Stimulated activated CD4-positive, alpha-beta T cell treated with anti-CD3 and anti-CD28 coated beads, TNF-alpha, amount 100 ng/mL, for 1 hour (primary cell): ENCODE measurements at places on chromosomes 3 and 15.

GRCh38 chr15:29792426-29793159 is 29.7 kb downstream of the TJP1 start:
- no peak for DNase-seq

DNA sequence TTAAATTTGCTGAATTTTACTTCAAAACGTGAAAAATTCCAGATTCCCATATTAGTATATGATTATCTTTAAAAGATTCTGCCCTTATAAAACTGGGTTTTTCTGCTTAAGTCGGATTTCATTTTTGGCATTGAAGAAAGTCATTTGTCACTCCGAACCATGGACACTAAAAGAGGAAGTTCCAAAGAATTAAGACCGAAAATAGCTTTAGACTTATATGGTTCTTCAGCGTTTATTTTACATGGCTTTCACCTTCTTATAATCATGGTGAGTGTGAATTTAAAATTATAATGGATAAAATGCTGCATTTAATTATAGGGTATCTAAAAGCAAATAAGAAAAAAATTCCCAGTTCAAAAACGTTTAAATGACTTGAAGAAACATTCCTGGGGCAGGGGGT is 1.0 kb downstream of the C3orf38 start:
- no peak for DNase-seq

DNA sequence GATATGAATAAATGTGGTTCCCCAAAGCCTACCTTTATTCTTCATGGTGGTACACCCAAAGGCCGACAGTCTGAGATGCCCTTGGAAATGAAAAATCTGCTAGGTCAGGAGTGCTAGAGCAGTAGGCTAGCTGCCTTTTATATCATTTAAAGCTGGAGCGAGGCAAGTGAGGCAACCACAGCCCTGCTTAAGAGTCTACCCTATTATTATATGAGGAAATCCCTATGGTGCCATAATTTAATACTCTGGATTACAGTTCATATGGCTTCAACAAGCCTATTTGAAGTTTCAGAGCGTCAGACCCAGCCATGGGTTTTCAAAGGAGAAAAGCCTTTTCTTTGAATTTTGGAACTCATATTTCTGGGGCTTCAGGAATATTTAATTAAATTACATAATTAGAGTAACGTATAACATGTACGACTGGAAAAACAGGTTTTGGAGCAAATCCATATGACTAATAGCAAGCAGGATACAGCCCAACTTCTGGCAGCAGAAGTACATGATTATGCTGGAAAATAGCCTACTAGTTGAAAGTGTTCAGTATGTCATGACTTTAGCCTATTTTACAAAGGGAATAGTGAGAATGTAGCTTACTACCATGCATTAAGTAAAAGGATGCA is 18.0 kb upstream of the SLTM start:
- no peak for DNase-seq

GRCh38 chr15:67042551-67043142 is 22.8 kb upstream of the SMAD3 start:
- DNase-seq = no peak

DNA sequence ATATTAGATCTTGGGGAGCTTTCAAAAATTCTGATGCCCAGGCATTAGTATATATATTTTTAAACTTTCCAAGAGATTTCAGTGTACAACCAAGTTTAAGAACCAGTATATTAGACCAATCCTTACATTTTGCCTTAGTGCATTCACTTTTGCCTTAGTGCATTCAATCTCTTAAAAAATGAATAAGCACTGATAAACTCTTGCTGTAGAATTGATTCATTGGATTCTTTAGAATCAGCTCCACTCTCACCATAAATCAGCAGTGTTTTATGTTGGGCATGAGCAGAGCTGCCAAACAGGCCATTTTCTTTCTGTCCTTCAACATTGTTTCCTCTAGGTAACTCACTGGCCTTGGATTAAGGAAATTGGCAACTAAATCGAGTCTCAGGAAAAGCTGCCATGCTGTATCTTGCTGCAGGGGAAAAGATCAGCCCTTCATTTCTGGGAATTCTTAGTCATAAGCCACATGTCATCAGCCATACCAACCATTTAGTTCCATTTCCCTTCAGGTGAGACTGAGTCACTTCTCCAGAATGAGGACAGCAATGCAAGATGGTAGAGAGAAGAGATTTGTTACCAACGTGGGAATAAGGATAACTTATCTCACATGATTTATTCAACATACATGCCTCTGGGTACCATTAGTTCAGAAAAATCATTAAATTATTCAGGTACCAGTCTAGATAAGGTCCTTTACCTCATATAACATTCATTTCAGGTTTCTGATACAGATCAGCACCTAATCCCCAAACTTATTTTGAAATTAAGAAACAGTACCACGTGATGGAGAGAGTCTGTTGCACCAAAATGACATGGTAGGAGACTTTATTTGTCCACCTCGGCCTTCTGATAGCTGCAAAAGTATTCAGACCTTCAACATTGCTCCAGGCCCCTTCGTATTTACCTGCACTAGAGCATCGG is 192.5 kb downstream of the P3H2 start:
- DNase-seq = no peak

DNA sequence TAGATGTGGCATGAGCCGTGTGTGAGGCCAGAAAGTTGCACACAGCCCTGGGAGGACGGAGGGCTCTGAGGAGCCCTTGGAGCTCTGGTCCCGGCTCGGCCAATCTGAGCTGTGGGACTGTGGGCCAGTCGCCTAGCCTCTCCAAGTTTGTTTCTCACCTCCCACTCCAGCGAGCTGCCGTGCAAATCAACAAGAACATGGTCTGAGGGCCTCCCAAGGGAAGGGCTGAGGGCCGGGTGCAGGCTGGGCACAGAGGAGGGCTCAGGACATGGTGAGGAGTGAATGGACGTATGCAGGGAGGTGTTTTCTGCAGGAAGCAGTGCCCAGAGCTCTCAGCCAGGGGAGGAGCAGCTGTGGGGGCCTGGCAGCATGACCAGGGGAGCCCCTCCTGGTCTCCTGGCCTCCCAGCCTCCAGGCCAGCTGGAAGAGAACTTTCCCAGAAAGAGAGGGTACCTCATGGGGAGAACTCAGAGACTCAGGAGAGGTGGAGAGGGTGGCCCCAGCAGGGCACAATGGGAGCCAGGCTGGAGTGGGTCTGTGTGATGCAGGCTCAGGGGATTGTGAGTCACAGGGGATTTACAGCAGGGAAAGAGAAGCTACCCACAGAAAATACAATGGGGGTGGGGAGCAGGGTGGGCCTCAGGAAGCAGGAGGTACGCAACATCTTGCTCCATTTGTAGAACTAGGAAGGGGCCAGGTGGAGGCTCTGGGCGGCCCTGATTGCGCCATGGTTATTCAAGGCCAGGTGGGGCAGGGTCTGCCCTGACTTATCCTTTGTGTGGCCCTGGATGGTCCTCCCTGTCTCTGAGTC is 24.8 kb downstream of the PSTPIP1 start:
- no peak for DNase-seq

GRCh38 chr15:72155003-72155621 is 36.9 kb downstream of the SENP8 start:
- no peak for DNase-seq

GRCh38 chr3:11953350-11953749 is 50.8 kb upstream of the SYN2 start:
- no peak for DNase-seq
